ENCODE measurements at places on chromosomes 7 and 10. TPM values are rescaled to one million over a fixed set of nuclear protein-coding genes. Genes with fewer than 3 reads are reported as not detected.

GRCh38 chr10:112185959-112186358 lies 2.4 kb upstream of the GPAM start:
- H3K4me1 ChIP-seq: peaks cover 11% of the 10 kb centered on the region
- H3K27ac ChIP-seq: no peak overlapping the region
- no peak overlapping the region for H3K4me3 ChIP-seq
- no peak for DNase-seq

GRCh38 chr7:38942431-38943051 lies 33.5 kb upstream of the VPS41 start:
- no peak for DNase-seq
- no peaks in the 10 kb centered on the region for H3K36me3 ChIP-seq
- H3K27me3 ChIP-seq: no peaks in the 10 kb centered on the region
- no peaks in the 10 kb centered on the region for H3K4me1 ChIP-seq
- H3K27ac ChIP-seq: no peak overlapping the region
- H3K4me3 ChIP-seq: no peak overlapping the region

DNA sequence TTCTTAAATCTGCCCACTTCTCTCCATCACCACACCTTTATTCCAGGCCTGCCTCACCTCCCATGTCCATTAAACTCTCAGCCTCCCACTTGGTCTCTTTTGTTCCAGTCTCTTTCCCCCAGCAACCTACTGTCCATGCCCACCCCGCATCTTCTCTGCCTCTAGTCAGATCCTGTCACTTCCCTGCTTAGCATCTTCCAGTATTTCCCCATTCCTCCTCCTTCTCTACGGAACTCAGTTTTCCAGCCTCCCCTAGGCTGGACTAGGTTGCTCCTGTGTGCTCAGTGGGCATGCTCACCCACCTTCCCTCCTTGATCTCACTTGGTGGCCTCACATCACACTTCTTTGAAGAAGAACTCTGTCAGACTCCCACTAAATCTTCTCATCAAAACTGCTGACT lies 179.8 kb downstream of the BAMBI start:
- no peak overlapping the region for H3K4me3 ChIP-seq
- DNase-seq: no peak
- H3K27me3 ChIP-seq: no peaks in the 10 kb centered on the region
- no peak overlapping the region for H3K27ac ChIP-seq

DNA sequence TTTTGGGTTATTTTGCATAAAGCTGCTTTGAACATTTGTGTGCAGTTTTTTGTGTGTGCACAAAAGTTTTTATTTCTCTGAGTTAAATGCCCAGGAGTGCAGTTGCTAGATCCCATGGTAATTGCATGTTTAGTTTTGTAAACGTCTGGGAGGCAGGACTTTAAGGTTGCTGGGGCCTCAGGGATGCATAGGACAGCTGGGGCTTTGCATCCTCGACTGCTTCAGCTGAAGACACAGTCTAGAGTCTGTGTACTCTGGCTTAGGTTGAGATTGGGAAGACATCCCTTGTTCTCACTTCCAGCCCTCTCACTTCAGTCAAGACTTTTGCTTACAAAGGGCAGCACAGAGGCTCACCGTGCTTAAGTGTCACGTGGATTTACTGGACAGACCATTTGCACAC lies 94.5 kb upstream of the INSYN2A start:
- H3K36me3 ChIP-seq: no peaks in the 10 kb centered on the region
- no peak overlapping the region for H3K4me3 ChIP-seq

PRKCQ gene
- 1.5 TPM for total RNA-seq

- H3K4me1 ChIP-seq: no peaks in the 10 kb centered on the region
- no peak overlapping the region for H3K4me3 ChIP-seq
- H3K27me3 ChIP-seq: no peaks in the 10 kb centered on the region
- H3K36me3 ChIP-seq: no peaks in the 10 kb centered on the region
- DNase-seq: no peak
Measured at GRCh38 chr7:99720800-99721595, 14.0 kb downstream of the CYP3A7 start.

CAV1 gene
- total RNA-seq: 4.9 TPM

DNA sequence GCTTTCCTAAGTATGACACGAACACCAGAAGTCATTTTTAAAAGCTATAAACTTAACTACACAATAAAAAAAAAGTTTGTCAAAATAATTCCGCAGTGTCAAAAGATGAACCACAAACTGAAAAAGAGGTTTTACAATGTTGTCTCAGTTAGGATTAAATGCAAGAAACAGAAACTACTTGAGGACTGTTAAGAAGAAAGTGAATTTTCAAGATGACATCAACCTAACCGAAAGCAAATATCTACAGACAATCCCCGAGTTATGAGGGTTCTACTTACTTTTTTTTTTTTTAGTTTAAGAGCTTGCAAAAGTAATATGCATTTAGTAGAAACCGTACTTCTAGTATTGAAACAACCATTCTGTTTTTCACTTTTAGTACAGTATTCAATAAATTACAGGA lies 62.3 kb downstream of the TFPI2 start:
- H3K27ac ChIP-seq: no peak overlapping the region
- no peaks in the 10 kb centered on the region for H3K27me3 ChIP-seq
- no peak for DNase-seq
- H3K36me3 ChIP-seq: no peaks in the 10 kb centered on the region
- no peaks in the 10 kb centered on the region for H3K4me1 ChIP-seq

LRRC17 gene
- 0.39 TPM for total RNA-seq

All from Caco-2 (cell line).